Endothelial cell of umbilical vein (primary cell): ENCODE measurements at places on chromosomes 1 and 21.

DNA sequence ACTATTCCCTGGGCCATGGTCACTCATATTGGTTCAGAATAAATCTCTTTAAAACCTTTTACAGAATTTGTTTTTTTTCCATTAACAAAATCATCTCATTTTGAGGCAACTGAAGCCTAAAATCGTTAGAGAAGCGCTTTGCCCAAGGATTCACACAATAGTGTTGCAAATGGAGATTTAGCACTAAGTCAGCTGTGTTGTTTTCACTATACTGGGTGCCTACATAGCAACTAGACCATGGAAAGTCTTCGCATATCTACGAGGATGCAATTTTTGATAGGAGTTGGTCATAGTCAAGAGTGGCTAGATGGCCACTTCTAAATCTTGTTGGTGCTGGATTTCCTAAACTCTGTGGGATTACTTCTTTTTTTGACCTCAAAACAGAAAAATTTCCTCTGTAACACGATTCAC, 530 bp upstream of the TIPRL start:
- DNase-seq = no peak

- no peak for DNase-seq
These were observed 122.1 kb upstream of the SERBP1 start for GRCh38 chr1:67552336-67552759.

DNA sequence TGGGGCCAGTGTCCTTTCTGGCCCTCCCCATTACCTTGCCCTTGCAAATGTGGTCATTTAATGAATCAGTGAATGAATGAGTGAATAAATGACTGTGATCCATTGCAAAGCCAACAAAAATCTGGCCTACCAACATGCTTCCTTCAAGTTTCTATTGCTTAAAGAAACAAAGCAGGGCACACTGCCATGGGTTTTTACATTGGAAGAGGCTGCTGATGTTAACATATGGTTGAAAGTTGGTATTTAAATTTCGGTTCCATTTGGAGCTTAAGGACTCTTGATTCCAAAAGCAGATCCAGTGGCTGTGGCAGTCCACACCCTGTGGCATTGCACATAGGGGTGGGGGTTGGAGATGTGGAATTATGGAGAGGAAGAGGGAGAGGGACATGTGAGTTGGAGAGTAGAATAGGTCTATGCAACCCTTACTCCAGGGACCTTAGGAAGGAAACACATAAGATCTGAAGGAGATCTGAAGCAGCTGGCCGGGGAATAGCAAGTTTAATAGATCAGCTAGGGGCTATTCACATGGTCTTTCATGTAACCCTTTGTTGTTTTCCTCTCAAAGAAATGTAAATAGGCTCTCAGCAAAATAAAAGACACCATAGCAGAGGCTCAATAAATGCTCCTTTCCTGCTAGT, 7.2 kb downstream of the ABCA4 start:
- peak; percentile 55 for DNase-seq

DNA sequence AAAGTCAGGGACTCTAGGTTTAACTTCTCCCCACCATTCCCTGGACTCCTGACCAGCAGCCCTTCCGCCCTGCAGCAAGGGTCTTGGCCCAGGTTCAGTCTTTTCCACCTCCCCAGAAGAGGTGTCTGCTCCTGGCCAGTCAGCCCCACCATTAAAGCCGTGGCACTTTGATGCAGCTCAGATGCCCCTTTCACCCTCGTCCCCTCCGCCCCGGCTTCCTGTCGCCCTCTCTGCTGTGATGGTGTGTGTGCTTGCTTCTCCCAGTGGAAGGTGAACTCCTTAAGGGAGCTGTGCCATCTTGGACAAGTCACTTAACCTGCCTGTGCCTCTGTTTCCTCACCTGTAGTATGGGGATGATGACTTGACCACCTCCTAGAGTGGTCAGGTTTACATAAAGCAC, 17.8 kb upstream of the TTC4 start:
- DNase-seq = no peak

GRCh38 chr1:216836316-216836715, 113.1 kb upstream of the ESRRG start:
- DNase-seq = no peak

DNA sequence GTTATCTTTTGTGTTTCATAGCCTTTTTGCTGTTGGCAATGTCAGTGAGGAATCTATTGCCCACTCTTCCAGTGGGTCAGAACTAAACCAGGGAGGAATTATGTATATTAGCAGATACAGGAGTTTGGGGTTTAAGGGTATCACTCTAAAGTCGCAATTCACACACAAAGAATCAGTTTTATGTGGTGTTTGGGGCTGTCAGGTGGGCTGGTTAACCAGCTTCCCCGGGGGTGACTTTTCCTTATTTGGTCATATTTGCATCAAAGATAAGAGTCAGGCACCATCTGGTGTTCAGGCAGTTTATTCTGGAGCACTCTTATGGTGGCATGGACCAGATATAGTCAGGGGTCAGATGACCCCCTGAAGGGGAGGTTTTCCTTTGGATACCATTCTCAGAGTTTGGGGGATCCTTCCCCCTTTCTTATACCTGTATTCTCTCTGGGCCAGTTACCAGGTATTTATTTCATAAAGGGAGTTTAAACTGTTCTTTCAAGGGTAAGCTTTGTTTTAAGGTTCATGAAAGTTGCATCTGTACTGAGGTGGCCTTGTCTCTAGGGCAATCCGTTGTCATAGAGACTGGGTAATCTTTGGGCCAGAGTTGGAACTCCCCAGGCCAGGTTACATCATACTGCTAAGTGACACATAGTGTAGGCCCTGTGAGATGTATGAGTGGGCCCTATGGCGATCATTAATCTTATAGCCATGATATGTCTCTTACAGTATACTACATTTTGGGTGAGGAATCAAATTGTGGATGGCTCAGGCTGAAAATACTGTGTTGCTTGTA, 148.2 kb downstream of the RWDD3 start:
- DNase-seq = no peak

DNA sequence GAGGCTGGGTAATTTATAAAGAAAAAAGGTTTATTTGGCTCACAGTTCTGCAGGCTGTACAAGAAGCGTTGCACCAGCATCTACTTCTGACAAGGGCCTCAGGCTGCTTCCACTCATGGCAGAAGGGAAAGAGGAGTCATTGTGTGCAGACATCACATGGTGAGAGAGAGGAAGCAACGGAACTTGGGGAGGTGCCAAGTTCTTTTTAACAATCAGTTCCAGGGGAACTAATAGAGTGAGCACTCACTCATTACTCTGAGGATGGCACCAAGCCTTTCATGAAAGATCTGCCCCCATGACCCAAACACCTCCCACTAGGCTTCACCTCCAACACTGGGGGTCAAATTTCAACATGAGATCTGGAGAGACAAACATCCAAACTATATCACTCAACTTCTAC, 77.2 kb downstream of the DDAH1 start:
- DNase-seq = no peak

- no peak for DNase-seq
These were observed 111.3 kb upstream of the WARS2 start for GRCh38 chr1:119251751-119252150.

GRCh38 chr1:182624577-182624976, 20.4 kb upstream of the RGS16 start:
- DNase-seq = no peak

- peak; percentile 57 for DNase-seq
These were observed 606 bp downstream of the DENND1B start for GRCh38 chr1:197774466-197775281.

GRCh38 chr1:202162418-202163280, 2.2 kb upstream of the PTPN7 start:
- no peak for DNase-seq

DNA sequence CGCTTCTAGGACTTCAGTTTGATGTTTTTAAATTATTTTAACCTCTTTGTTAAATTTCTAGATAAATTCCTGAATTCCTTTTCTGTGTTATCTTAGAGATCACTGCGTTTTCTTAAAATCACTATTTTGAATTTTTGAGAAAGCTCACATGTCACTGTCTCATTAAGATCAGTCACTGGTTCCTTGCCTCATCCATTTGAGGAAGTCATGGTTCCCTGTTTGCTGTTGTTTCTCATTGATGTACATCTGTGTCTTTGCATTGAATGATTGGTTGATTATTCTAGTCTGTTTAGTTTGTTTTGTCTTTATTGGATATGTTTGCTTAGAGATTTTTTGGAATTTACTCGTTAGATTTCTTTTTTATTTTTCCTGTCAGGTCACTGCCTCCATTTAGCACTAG, 50.1 kb downstream of the CRP start:
- no peak for DNase-seq

DNA sequence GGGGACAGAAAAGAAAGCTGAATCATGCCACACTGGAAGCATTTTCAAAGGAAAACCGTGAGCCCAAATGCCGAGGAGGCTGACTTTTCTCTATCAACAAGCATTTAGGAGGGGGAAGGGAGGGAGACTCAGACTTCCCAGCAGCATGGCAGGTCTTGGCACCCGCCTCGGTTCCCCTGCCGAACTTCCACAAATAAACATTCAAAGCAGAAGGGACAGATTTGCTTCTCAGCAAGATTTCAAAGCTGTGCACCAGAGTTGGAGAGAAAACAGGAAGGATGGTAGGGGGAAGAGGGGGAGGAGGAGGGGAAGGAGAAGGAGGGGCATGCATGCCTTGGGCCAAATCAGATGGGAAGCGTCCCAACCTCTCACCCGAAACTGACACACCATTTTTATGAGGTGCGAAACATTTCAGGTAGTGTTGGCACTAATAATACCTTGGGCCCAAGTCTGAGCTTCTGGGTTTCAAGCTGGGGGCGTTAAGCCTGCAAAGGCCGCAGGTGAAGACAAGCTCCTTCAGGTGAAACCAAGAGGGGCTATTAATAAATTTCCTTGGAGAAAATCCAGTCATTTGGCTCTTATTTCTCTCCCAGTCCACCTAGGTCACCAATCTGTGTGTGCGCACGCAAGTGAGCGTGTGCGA, 26.4 kb downstream of the ABCA4 start:
- peak; percentile 96 for DNase-seq

GRCh38 chr1:29251164-29252124, 15.1 kb downstream of the PTPRU start:
- DNase-seq = no peak

DNA sequence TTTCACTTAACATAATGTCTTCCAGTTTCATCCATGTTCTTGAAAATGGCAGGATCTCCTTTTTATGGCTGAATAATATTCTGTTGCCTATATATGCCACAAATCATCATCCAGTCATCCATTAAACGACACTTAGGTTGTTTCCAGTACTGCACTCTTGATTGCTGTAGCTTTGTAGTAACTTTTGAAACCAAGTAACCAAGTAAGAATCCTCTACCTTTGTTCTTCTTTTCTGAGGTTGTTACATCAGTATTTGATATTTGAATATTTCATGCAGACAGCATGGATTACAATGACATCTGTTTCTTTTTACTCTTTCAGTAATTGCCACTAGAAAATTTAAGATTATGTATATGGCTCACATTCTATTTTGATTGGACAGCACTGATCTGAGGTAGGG, 22.1 kb upstream of the PRDM2 start:
- DNase-seq = no peak

- DNase-seq = peak; percentile 92
These were observed 16.5 kb downstream of the ZNF697 start for GRCh38 chr1:119631433-119632102.

DNA sequence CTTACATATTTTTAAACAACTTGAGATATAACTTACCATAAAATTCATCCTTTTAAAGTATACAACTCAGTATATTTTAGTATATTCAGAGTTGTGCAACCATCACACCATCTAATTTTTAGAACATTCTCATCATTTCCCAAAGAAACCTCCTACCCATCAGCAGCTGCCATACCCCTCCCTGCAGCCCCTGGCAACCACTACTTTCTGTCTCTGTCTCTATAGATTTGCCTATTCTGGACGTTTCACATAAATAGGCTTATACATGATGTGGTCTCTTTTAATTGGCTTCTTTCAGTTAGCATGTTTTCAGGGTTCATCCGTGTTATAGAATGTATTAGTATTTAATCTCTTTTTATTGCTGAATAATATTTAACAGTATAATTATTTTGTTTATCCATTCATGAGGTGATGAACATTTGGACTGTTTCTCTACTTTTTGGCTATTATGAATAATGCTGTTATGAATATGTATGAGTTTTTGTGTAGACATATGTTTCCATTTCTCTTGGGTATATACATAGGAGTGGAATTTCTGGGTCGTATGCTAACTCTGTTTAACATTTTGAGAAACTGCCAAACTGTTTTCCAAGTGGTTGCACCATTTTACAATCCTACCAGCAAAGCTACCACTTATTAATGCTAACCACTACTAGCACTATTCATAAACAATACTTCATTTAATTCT, 29.5 kb downstream of the WDR26 start:
- no peak for DNase-seq

DNA sequence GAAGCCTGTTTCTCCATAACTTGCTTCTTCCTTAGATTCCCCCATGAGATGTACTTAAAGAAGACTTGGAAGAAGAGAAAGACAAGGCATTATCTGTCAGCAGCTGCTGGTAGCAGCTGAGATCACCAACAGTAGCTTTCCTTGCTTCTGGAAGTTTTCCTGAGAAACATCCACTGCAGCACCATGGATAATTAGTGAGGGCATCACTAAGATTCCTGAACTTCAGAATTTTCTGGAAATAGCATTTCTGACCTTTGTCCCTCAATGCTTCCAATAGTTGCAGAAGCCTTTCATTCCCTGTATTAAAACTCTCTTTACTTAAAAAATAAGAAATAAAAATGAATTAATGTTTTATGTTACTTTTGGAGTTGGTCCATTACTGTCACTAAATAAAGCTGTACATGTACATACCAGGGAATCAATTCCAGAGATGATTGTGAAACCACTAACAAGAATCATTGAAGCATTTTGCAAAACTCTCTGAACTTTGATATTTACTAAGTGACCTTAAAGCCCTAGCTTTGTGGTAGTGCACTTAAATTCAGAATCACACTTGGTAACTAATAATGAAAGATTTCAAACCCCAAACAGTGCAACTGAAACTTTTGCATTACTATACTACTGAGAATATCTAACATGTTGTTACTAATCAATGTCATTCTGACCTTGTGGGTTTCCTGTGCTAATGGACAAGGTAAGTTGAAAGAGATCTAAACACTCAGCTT, at the start of gene CFHR4:
Gene CFHR4 (plus strand): TSS at position 538 of the 725 bp plus-strand sequence. CDS start 99 bp downstream, at position 637.
- no peak for DNase-seq

DNA sequence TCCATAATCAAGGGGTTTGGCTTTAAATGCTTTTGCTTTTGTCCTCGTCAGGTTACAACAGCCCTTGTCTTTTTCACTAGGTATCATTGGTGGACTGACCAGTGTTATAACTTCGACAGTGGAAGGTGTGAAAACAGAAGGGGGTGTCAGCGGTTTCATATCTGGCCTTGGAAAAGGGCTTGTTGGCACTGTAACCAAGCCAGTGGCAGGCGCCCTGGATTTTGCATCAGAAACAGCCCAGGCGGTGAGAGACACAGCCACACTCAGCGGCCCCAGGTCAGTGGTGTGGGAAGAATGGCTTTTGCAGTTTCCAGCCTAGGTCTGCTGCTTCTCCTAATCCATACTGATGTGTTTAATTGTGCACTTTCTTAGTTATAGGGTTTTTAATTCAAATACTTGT, 157.9 kb downstream of the DHRS3 start:
- DNase-seq = no peak

- DNase-seq = no peak
These were observed 5.5 kb upstream of the RNF11 start for GRCh38 chr1:51230501-51231078.

DNA sequence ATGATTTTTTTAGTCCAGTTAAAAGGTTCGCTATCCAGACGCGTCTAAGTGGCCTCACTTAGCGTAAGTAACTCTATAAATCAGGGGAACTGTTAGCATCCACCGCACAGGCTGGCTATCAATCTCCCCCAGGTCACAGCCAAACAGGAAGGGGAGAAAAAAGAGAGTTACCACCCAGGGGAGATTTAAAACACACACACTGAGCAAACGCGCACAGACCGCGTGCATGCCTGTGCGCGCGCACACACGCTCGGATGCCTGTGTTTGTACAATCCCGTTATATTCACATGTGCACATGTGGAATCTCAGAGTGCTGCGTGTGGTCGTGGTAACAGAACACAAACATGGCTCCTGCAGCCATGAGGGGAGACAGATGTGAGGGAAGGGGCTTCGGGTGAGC, 125.4 kb downstream of the CASZ1 start:
- no peak for DNase-seq
